ENCODE measurements at places on chromosomes 4 and X.

- no peak for DNase-seq
Observed at GRCh38 chrX:2595258-2595657, 94.5 kb upstream of the DHRSX start.

- no peak for DNase-seq
Observed at GRCh38 chrX:46716796-46717195, 42.1 kb downstream of the SLC9A7 start.

- DNase-seq = no peak
Observed at GRCh38 chrX:109264878-109265277, 217.0 kb downstream of the GUCY2F start.

DNA sequence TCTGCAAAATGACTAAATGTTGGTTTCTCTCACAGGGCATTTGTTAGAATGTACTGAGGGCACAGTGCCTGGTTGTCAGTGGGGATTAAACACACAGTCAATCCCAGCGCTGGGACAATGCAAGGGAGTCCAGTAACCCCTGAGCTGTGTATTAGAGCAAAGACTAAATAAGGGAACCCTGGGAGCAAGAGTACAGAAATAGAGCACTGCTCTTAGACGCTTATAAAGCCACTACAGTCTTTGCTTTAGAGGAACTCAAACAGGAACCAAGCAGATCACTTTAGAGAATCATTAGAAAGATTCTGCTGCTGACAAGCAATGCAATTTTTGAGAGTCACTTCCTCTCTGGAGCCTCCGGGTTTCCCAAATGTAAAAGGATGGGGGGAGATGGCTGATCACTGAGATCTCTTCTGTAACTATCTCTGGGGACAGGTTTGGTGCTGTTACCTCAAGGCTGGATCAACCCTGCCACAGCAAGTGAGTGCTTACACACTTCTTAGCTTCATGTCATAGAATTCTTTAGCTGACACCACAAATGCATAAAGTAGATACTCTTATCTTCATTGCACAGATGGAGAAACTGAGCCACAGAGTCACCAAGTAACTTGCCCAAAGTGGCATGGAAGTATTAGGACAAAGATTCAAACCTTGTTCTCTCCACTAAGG, 137.8 kb upstream of the CPEB2 start:
- no peak for DNase-seq

- DNase-seq = no peak
Observed at GRCh38 chr4:56870946-56871345, 36.8 kb upstream of the REST start.

- DNase-seq = no peak
Observed at GRCh38 chrX:9133426-9133825, 99.5 kb upstream of the FAM9B start.

DNA sequence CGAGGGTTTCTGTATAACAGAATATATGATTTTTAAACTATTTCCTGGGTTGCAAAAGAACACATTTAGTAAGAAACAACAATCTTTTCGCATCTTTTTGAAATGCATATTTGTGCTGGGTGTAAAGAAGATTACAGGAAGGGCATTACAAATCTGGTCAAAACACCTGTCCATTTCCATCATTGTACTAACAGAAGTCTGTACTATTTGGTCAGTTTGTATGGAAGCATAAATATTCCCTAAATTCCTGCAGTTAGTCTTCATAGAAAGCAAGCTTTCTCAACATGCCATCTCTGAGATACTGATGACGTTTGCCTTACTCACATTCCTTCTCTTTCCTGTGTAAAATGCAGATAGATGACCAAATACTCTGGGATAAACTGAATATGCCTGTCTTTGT, 203.3 kb downstream of the NWD2 start:
- no peak for DNase-seq

DNA sequence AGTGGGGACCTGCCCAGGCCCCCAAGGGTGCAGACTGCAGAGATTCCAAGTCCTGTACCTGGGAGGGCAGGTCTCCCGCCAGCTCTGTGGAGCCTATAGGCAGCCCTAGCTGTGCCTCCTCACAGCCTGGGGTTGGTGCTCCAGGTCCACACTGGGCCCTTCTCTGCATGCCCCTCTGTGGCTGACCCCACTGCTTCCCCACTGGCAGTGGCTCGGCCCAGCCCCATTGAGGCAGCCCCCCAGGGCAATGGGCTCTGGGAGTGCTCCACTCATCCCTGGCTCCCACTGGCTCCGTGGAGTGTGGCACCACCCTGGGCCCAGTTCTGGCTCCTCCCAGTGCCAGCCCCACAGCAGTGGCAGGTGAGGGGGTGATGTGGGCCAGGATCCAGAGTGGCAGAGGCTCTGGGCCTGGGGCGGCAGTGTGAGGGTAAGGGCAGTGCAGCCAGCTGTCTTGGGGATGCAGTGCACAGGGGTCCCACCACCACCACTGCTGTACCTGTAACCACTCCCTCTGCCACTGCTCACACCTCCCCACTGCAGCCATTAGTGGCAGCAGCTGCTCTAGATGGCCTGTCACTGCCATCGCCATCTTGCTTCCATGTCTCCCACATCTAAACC, 312.2 kb downstream of the GPM6A start:
- no peak for DNase-seq

DNA sequence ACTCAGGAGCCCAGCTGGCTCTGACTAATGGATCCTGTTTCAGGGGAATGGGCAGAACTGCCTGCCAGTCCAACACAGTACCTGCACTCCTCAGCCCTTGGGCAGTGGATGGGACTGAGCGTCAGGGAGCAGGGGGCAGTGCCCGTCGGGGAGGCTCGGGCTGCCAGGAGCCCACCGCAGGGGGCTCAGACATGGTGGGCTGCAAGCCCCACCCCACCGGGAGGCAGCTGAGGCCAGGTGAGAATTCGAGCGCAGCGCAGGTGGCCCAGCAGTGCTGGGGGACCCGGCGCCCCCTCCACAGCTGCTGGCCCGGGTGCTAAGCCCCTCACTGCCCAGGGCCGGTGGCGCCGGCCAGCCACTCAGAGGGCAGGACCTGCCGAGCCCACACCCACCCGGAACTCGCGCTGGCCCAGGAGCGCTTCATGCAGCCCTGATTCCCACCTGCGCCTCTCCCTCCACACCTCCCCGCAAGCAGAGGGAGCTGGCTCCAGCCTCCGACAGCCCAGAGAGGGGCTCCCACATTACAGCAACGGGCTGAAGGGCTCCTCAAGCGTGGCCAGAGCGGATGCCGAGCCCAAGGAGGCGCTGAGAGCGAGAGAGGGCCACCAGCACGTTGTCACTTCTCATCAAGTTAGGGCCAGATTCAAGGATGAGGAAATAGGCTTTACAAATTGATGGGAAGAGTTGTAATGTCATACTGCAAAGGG, 668.8 kb downstream of the GALNTL6 start:
- DNase-seq = no peak

GRCh38 chr4:153962311-153963039, 173.6 kb upstream of the SFRP2 start:
- DNase-seq = no peak

DNA sequence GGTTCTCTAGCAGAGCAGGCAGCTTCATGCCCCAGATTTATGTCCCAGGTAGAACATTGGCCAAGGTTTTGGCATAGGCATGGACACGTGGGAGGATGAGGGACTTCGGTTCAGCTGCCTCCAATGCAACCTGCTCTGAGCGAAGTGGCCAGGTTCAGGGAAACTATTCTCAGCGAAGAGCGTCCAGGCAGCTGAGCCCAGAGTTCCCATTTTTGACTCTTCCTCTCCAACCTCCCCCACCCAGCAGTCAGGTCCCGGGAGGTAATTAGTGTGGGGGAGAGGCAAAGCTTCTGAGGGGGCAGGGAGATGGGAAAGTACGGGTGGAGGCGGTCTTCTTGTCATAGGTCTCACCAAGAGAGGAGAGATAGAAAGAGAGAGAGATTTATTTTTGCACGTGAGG, 1.0 kb downstream of the GABRA4 start:
- no peak for DNase-seq

- DNase-seq = no peak
Observed at GRCh38 chr4:173703021-173703420, 173.0 kb upstream of the HAND2 start.

DNA sequence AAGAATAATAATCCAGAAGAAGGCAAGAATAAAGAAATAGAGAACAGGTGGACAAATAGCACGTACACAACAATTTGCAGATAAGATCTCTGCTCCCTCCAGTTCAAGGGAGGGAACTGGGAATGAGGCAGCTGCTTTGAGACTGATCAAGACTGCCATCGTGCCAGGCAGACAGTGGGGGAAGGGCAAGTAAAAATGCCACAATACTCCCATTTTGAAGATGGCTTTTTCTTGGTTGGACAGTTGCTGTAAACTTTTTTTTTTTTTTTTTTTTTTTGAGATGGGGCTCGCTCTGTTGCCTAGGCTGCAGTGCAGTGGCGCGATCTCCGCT, 17.2 kb downstream of the USP11 start:
- DNase-seq = no peak

DNA sequence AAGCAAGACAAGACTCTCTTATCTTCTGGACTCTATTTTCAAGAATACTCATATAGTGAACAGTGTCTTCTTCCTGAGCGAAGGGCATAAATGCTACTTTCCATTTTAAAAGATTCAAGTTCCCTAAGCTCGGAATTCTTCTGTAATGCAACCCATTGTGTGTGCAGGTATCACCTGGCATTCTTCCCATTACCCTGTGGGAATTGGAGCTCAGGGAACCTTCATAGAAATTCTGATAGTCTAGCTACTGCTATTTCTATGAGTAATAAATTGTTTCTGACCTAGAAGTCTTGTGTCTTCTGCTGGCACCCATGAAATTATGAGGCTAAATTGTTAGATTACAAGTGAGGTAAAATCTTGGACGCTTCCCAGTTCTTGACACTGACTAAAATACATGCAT, 324.1 kb upstream of the DIPK2B start:
- no peak for DNase-seq

DNA sequence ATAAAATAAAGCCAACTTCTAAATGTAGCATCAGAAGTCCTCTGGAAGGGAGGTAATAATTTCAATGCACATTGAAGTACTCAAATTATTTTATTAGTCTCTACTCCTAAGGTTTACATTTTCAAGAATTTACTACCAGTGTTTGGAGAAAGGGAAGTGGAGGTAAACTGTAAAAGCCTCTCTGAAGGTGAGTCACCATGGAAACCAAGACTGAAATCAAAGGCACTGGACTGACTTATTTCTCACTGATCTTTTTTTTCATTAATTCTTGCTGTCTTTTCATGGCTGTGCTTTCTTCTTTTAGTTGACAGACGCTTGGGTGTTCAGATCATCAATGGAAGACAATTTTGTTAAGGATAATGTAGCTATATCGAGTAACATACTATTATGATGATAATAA, 9.7 kb downstream of the SLC39A8 start:
- DNase-seq = no peak

- no peak for DNase-seq
Observed at GRCh38 chr4:159105761-159106243, 2.9 kb downstream of the RAPGEF2 start.

DNA sequence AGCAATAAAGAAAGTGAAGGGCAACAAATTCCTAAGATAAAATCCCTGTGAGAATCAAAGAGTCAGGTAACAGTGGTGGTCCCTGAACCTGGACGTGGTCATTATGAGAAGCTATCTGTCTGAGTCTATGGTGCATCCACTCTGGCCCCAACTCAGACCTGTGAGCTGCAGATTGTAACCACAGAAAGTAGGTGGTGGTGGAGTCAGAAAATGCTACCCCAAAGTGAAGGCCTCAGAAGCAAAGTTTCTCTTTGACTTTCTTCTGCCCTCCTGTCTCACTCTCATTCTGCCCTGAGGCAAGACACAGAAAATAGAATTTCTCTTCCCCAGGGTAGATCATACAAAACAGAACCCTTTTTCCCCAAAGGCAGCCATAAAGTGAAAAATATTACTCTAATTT, 84.1 kb upstream of the NEIL3 start:
- DNase-seq = no peak

DNA sequence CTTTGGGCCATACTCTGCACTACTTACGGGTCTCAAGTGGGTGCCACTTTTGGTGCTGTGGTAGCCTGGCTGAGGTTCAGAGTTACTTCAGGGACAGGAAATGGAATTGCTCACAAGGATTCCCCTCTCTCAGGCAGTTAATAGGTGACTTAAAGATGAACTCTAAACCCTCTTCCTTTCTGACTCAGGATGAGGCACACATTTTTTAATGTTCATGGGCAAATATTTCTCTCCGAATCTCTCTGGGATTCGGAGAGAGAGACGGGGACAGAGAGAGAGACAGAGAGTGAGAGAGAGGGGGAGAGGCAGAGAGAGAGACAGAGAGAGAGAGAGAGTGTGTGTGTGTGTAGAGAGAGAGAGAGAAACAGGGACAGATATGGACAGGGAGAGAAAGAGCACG, 79.8 kb downstream of the NYX start:
- no peak for DNase-seq

- no peak for DNase-seq
Observed at GRCh38 chrX:69080855-69081465, 84.3 kb downstream of the PJA1 start.

DNA sequence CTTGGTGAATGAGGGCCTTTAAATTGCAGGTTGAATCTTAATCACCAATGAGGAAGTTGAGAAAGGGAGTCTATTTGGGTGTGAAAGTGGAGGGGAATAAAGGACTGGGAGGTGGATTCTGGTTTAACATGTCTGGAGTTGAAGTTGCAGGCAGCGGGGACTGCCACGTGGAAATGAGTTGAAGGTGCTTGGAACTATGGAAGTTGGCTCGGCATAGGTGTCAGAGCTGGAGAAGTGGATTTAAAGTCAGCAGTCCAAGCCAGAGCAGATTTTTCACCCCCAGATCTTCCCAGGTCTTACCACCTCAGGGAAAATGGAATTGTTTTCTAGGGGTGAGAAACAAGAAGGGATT, 44.9 kb downstream of the TIGD4 start:
- DNase-seq = no peak

DNA sequence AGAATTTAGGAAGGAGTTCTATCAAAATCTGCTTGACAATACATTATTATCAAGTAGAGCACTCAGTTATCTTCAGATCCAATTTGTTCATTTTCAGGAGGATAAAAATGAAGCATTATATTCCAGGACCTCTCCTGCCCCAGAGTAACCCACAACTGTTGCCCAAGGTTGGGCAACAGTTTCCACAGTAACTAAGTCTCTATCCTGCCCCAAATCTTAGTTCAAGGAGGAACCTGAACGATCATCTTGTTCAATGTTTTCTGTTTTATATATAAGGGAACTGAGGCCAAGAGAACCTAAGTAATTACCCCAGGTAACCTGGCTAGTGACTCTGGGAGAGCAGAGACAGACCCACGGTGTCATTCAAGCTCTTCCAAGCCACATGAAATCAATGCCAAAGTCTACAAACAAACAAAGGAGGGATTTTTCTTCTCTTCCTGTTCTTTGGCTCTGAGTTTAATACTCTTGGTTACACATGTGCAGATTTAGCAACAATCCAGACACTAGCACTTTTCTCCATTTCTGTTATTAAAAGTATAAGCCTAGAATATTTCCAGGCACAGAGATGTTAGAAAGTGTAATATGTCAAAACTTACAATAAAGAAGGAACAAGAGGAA, 105.6 kb downstream of the C4orf51 start:
- no peak for DNase-seq

- DNase-seq = no peak
Observed at GRCh38 chrX:68652326-68653170, 5.1 kb downstream of the STARD8 start.

DNA sequence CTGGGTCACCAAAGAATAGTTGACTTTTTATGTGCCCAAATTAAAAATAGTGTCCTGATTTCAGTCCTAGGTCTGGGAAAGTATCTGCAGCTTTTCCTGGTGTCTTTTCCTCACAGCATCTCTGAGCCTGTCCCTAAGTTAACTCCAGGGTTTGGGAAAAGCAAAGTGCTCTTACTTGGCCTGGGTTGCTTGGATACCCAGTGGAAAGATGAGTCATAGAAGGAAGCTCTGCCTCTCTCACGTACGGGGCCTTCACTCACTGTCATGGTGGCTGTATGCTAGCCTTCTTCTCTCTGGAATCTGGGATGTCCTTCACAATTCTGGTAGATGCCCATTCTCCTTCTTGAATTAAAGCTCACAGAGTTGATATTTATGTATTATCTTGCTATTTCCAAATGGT, 607.3 kb downstream of the ANKRD50 start:
- DNase-seq = no peak
